ENCODE measurements at places on chromosomes 16 and 17.

DNA sequence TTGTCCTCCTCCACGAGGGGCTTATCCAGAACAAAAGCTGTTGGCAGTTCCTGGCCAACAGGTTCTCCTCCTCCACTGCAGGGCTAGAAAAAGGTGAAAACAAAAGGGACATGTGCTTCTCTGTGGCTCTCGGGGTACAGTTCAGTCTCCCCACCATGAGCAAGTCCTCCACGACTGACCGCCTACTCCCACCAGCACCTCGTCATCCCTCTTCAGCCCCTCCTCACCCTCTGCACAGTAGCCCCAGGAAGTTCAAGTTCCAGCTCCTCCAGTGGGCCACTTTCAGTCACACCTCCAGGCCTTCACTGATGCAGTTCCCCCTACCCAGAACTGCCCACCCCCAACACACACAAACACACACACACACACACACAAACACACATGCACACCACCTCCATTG lies 19.4 kb downstream of the KRT9 start:
- H3K4me1 ChIP-seq: peaks cover 22% of the 10 kb centered on the region
- H3K27me3 ChIP-seq: peaks cover 23% of the 10 kb centered on the region
- H3K36me3 ChIP-seq: no peaks in the 10 kb centered on the region

DNA sequence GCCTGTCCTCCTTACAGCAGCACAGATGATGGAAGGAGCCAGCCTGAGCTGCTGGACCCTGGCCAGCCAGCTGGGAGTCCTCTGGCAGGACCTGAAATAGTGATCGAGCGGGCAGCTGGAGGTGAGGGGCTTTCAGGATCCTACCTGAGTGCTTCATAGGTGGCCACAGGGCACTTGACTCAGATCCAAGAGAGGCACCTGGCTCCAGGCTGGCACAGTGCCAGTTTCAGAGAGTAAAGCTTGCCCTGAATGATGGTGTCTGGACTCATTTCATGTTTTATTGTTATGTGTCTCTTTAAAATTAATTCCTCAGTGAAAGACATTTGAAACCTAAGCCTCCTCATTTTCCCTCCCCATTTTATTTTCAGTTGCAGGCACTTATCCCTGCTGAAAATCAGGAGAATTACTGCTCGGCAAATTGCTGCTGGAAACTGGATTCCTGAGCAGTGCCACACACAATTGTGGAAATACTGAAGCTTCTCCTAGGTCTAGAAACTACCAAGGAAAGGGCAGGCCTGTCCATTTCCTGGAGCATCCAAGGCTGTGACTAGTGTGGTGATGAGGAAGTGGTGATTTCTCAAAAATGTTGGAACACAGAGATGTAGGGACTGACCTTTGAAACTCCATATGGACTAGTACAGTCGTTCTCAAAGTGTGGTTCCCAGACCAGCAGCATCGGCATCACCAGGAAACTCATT lies 16.1 kb upstream of the ADAMTS18 start:
- no peak overlapping the region for H3K4me3 ChIP-seq
- no peak for DNase-seq
- no peaks in the 10 kb centered on the region for H3K36me3 ChIP-seq
- H3K27ac ChIP-seq: no peak overlapping the region
- H3K4me1 ChIP-seq: no peaks in the 10 kb centered on the region

DNA sequence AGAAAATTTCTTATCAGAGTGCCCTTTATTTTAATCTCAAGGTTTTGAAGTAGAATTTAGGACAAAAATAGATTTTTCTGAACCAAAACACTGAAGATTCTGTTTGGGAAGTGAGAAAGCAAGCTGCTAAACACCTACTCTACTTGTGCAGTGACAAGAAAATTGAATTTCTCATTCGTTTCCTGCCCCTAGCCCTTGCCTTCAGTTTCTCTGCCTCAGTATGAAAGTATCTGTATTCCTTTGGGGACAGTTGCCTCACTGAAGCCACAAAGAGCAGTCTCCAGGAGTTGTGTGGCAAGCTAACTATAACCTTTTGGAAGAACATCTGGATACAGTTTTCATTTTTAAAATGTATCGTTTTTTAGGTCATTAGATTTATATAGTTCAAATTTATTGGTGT lies 19.7 kb downstream of the MOSMO start:
- DNase-seq: no peak
- H3K4me3 ChIP-seq: no peak overlapping the region
- peaks cover 9% of the 10 kb centered on the region for H3K4me1 ChIP-seq

GRCh38 chr16:2902337-2903130 lies 9.2 kb upstream of the FLYWCH1 start:
- no peak for DNase-seq
- no peaks in the 10 kb centered on the region for H3K27me3 ChIP-seq
- H3K27ac ChIP-seq: no peak overlapping the region
- H3K4me1 ChIP-seq: peaks cover 18% of the 10 kb centered on the region

GRCh38 chr16:48887646-48888210 lies 277.7 kb upstream of the N4BP1 start:
- no peak overlapping the region for H3K4me3 ChIP-seq
- DNase-seq: no peak
- H3K27me3 ChIP-seq: no peaks in the 10 kb centered on the region

GRCh38 chr17:50769884-50770283 lies 2.6 kb upstream of the ANKRD40CL start:
- no peaks in the 10 kb centered on the region for H3K4me1 ChIP-seq
- no peak for DNase-seq
- H3K36me3 ChIP-seq: no peaks in the 10 kb centered on the region
- H3K27me3 ChIP-seq: no peaks in the 10 kb centered on the region

DNA sequence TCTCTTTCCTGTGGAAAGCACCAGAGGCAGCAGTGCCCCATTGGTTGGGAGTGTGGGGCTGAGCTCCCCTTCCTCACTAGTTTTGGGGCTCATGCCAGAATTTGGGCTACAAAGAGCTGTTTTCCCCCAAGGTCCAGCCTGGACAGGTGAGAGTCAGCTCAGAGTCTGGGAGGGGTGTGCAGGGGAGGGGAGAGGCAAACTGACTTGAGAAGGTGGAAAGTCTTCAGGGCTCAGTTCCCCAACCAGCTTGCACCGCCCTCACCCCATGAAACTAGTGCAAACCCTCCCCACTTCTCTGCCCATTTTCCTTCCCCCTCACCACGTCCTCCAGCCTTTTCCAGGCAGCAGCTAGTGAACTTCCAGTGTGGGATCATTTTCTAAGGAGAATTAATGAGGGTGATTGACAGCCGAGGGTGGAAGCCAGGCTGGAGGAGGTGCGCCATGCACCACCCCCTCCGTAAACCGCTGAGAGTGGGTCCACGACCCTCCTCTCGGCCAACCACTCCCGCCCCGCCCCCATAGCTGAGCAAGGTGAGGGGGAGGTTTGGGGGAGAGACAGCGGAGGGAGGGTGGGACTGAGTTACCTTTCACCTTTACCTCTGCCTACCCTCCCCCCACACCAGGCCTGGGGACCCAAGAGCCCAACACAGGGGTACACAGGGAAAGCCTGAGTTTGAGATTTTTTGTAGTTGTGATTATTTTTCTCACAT lies 6.2 kb upstream of the DLX4 start:
- peaks cover 22% of the 10 kb centered on the region for H3K4me1 ChIP-seq
- H3K36me3 ChIP-seq: no peaks in the 10 kb centered on the region
- H3K27ac ChIP-seq: no peak overlapping the region
- no peak overlapping the region for H3K4me3 ChIP-seq

DNA sequence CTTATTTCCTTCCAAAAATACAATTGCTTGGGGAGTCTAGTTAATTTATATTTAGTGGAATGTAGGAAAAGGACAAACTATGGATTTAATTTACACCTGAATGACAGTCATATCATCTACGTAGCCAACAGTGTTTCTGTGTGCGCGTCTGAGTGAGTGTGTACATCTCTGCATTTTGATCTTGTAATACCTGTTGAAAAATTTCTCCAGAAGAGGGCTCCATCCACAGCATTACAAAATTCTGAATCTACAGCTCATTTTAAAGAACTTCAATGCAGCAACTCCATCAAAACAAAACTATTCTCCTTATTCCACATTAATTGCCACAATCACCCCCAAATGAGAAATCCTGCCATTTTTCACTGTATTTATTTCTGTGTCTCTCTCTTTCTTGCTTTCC lies 3.9 kb downstream of the CDH13 start:
- peaks cover 7% of the 10 kb centered on the region for H3K4me1 ChIP-seq
- peaks cover 18% of the 10 kb centered on the region for H3K27me3 ChIP-seq
- no peak overlapping the region for H3K27ac ChIP-seq
- no peaks in the 10 kb centered on the region for H3K36me3 ChIP-seq
- DNase-seq: no peak

DNA sequence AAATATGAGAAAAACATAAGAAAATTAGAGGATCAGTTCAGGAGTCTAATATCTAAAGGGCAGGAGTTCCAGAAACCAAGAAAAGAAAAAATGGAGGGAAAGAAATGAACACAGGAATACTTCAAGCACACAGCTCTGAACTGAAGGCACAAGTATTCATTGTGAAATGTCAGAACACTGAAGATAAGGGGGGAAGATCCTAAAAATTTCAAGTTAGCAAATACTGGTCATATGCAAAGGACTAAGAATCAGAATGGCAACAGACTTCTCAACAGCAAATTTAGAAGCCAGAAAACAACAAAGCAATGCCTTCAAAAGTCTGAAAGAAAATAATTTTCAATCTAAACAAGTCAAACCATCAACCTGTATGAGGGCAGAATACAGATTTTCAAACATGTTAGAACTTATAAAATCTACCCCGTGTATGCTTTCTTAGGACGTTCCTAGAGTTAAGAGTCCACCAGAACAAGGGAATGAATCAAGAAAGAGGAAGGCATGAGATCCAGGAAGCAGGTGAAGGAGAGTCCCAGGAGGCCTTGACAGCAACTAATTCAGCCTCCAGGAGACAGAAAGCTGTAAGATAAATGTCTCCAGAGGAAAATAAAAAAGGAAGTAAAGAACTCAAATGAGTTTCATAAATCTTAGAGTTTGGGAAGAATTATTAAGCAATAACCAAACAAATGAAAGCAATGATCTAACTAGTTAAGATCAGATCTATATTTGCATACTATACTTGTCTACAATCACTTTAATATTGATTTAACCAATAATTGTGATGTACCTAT lies 2.8 kb downstream of the BRD7 start:
- no peak overlapping the region for H3K4me3 ChIP-seq
- peaks cover 42% of the 10 kb centered on the region for H3K4me1 ChIP-seq
- no peaks in the 10 kb centered on the region for H3K27me3 ChIP-seq
- H3K36me3 ChIP-seq: no peaks in the 10 kb centered on the region
- no peak overlapping the region for H3K27ac ChIP-seq

DNA sequence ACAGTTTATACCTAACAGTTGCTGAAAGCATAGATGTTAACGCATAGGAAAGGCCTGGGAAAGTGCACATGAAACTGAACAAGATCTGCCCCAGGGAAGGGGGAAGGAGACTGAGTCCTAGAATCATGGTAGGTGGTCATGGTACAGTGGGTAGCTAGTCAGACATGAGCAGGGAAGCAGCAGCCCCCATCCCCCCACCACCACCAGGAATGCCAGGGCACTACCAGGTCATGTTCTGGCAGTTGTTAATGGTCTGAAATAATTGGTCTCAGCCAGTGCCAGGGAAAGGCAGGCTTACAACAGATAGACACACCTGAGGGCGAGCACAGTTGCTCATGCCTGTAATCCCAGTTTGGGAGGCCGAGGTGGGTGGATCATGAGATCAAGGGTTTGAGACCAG lies 185.2 kb downstream of the CPPED1 start:
- H3K4me3 ChIP-seq: no peak overlapping the region
- no peaks in the 10 kb centered on the region for H3K4me1 ChIP-seq
- DNase-seq: no peak
- H3K27ac ChIP-seq: no peak overlapping the region
- no peaks in the 10 kb centered on the region for H3K27me3 ChIP-seq

DNA sequence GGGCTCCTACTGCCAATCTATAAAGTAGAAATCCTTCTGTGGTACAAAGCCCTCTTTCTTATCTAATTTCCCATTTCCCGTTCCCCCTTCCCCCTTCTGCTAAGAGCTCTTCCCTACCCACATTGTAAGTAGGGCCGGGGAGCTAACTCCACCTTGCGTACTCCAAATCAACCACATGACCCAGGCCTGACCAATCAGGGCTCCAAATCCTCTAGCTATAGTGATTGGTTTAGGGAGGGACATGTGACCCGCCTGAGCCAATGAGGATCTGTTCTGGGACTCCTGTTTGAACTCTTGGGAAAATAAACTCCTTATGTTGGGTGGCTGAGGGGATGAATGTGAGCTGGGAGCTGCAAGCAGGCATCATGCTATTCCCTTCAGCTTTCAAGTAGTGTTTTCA lies 40.9 kb upstream of the MEOX1 start:
- no peak for DNase-seq
- H3K27me3 ChIP-seq: no peaks in the 10 kb centered on the region
- no peak overlapping the region for H3K4me3 ChIP-seq
- no peaks in the 10 kb centered on the region for H3K36me3 ChIP-seq
- H3K4me1 ChIP-seq: peaks cover 3% of the 10 kb centered on the region

DNA sequence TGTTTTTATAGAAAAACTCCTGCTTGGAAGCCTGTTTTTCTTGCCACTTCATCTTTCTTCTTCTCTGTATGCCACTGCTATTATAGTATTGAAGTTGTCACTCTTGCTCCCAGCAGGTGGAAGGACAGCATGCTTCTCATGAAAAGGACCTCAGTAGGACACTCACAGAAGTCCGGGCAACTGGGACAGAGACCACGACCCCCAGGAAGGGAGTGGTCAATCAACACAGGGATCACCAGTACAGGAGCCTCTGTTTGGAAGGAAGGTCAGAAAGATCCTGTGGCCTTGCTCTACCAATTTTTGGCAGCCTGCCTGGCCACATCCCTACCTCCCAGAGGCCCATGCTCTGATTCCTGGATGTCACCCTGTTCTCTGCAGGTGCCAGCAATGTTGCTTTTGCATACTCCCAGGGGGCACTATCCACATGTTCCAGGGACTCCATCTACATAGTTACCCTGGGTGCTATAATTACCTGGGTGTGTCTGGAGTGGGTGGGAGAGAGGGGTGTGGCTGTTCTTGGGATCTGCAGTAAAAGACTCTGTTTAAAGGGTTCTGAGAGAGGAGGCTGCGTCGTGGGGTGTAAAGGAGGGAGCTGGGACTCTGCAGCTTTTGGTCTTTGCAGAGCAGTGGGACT lies 13.7 kb upstream of the AKAP10 start:
- H3K36me3 ChIP-seq: no peaks in the 10 kb centered on the region
- H3K27ac ChIP-seq: no peak overlapping the region
- no peaks in the 10 kb centered on the region for H3K27me3 ChIP-seq
- DNase-seq: no peak
- peaks cover 6% of the 10 kb centered on the region for H3K4me1 ChIP-seq
- H3K4me3 ChIP-seq: no peak overlapping the region

- peaks cover 24% of the 10 kb centered on the region for H3K4me1 ChIP-seq
- DNase-seq: no peak
- H3K36me3 ChIP-seq: no peaks in the 10 kb centered on the region
- no peaks in the 10 kb centered on the region for H3K27me3 ChIP-seq
- no peak overlapping the region for H3K4me3 ChIP-seq
- H3K27ac ChIP-seq: no peak overlapping the region
These were observed 6.3 kb downstream of the ESRP2 start for GRCh38 chr16:68229431-68230175.

DNA sequence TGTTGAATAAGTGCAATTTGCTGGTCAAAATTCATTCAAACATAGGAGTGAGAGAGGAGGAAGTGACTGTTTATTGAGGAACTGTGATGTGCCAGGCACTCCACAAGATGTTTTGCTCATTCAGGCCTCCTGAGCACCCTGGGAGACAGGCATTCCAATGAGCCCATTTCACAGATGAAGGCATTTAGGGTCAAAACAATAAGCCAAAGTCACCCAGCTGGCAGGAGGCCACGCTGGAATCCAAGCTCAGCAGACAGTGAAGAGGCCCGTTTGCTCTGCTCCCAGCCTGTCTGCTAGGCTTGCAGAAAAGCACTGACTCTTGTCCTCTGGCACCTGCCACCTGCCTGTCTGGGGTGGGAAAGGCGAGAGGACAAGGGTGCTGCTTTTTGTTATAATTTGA lies 10.1 kb upstream of the SLC25A39 start:
- H3K4me3 ChIP-seq: no peak overlapping the region
- DNase-seq: no peak
- H3K27ac ChIP-seq: peak overlapping the region; percentile 77
- no peaks in the 10 kb centered on the region for H3K27me3 ChIP-seq
- H3K4me1 ChIP-seq: peaks cover 68% of the 10 kb centered on the region
